Heart right ventricle (tissue), 16 donors: ENCODE measurements at places on chromosomes 12 and 14. TPM values are rescaled to one million over a fixed set of nuclear protein-coding genes. Genes with fewer than 3 reads are reported as not detected.

TSPAN8 gene
- total RNA-seq = not detected

LRRC10 gene
- 42.4 TPM for total RNA-seq

ADAMTS20 gene
- not detected for total RNA-seq

RIMBP2 gene
- total RNA-seq = not detected

STON2 gene
- total RNA-seq = 3.9 TPM

RNF212B gene
- total RNA-seq = not detected

DNA sequence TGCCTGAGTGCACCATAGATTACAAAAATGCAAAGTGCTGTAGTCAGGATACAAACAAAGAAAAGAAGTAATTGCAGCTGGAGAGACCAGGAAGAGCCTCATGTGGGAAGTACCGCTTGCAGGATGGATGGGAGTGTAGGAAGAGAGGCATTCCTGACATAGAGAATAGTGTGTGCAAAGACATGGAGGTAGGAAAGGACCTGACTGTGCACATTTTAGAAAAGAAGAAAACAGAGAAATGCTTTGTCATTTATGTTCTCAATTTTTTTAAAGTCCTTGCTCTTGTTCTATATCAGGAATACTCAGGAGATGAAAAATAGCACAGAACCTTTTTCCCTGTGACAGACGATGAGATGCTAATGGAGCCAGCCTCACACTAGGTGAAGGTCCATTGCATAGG, 358.7 kb upstream of the TMPO start:
- no peak for DNase-seq

DNA sequence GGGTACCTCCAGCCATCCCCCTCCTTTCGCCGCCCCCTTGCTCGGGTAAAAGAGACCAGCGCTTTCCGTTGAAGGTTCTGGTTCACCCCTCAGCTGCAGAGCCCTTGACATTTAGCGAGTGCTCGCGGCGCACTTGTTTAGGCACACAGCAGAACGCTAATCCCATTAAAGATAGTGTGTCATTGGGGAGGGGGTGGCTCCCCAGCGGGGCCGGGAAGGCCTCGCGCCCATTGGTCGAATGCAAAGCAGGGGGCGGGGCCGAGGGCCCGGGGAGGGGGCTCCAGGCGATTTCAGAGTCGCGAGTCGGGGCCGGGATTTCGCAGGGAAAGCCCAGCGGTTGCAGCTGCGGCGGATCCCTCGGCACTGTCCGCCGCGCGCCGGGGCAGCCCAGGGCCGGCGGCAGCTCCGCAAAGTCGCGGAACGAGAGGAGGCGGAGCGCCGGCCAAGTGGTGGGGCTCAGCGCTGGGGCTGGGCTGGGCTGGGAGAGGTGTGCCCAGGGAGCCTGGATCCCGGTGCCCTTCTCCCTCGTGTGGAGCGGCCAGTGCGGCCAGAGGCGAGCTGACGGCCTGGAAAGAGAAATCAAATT, 122.9 kb downstream of the TSPAN9 start:
- peak; percentile 68 for DNase-seq

DNA sequence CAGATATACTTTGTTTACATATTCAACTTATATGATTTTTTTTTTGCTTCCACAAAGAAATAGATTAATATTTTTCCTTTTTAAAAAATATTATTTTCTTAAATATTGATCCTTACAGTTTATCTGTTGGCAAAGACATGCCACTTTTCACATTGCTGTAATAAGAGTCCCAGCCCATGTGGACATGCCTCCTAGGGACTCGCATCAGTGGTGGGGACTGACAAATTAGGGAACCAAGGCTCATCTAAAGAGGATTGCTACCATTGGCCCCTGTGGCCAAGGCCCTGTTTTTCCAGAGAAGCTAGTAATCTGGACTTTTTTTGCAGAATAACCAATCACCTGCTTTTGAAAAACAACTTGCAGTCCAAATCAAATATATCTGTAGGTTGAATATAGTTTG, 27.8 kb upstream of the BMAL2 start:
- no peak for DNase-seq

GRCh38 chr14:95527387-95528002, 7.4 kb upstream of the GLRX5 start:
- peak; percentile 70 for DNase-seq

DNA sequence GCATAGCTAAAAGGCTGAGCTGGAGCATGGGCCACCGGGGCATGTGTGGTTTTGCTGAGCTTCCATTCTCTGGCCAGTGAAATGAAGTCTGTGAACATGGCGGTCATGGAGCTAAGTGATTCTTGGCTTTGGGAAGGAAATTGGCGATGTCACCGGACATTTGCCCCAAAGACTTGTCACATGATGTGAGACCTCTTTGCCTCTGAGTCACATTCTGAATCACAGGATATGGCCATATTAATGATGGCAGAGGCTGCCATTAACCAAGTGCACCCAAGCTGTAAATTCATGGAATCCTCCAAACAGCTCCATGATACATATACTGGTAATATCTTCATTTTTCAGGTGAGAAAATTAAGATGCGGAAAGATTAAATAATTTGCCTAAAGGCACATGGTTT, 27.4 kb upstream of the BATF start:
- DNase-seq = no peak

GRCh38 chr14:34436118-34436905, 25.7 kb downstream of the SPTSSA start:
- no peak for DNase-seq

DNA sequence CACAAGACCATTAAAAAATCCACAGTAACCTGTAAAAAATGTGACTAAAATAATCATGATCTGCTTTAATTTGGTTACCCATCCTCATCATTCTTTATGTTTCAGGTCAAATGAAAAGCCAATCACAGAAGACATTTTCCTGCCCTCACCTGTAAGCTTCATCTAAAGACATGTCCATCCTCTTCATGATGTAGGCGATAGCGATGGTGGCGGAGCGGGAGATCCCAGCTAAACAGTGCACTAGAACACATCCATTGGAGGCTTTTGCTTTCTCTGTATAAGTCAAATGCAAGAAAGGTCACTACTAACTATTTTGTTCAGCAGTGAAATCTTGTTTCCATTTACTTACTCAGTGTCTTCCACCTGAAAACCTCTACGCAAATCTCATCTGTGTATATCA, 82.6 kb downstream of the DUSP16 start:
- DNase-seq = no peak

DNA sequence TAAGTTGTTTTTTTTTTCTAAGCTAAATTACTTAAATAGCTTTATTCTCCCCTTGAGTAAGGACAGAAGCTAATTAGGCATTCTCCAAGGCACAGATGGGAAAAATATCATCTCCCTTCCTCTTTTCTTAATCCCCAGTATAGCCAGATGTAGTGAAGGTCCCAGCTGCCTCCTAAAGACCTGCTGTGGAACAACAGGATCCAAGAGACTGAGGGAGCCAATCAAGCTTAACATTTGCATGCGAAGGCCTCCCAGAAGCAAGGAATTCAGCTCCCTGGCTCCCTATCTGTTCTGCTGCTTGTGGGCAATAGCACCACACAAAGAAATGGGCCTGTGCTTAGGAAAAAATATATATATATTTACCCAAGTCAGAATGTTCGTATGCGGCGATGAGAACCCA, 255.2 kb downstream of the SYT1 start:
- no peak for DNase-seq
